Hypothalamus (tissue), 51 donors: ENCODE measurements at places on chromosomes 7 and 10.

DNA sequence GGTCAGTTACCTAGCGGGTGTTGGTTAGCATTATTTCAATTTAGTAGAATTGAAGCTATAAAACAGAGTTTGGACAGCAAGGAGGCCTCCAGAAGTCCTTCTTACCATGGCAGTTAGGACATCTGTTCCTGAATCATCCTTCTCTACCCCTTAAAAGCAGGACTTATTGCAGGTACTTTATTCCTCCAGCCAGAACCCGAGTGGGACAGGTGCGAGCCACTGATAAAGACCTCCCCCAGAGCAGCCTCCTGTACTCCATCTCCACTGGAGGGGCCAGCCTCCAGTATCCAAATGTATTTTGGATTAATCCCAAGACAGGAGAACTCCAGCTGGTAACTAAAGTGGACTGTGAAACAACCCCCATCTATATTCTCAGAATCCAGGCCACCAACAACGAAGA, 54.6 kb downstream of the CDHR3 start:
- no peak for DNase-seq

GRCh38 chr7:130940907-130941306, 206.9 kb upstream of the KLF14 start:
- no peak for DNase-seq

- DNase-seq: no peak
Observed at GRCh38 chr7:148609045-148609725, 18.6 kb downstream of the C7orf33 start.

- no peak for DNase-seq
Observed at GRCh38 chr10:90964781-90965465, 44.0 kb upstream of the ANKRD1 start.

- DNase-seq: no peak
Observed at GRCh38 chr7:1939434-1940401, 269.6 kb downstream of the ELFN1 start.

- no peak for DNase-seq
Observed at GRCh38 chr7:159096736-159097581, 47.7 kb downstream of the VIPR2 start.

DNA sequence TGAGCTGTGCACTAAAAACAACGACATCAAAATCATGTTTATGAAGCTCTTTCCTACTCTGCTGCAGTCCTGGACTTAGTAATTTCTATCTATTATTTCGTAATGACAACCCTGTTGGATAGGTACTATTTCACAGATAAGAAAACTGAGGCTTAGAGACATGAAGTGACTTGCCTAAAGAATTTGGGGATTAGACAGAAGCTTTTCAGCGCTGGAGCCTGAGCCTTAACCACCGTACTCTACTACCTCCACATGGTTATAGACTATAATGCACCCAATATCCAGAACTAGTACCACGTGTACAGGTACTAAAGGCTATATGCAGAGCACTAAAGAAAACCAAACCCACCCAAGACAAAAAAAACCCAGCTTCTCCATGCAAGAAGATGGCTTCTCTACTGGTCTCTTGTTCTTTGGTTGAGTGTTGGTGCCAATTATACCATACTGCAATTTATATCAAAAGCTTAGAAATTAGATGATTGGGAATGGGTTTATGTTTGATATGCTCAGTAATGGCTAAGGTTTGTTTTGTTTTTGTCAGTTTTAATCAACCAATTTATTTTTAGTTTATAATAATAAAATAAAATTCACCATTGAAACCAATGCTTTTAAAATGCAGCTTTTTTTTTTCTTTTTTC, 6.5 kb upstream of the SNX10 start:
- no peak for DNase-seq

GRCh38 chr7:37208528-37208927, 240.1 kb downstream of the ELMO1 start:
- peak; percentile 70 for DNase-seq

DNA sequence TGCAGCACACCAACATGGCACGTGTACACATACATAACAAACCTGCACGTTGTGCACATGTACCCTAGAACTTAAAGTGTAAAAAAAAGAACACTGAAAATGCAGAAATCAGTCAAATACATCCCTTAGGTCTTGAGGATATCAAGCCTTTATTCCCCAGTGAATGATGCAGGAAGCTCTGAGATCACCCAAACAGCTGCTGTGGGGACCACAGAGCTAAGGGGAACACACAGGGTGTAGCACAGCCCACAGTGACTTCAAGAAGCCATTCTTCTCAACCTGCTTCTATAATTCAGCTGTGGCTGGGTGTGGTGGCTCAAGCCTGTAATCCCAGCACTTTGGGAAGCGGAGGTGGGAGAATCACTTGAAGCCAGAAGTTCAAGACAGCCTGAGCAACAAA, 314.9 kb downstream of the CALN1 start:
- DNase-seq: no peak

DNA sequence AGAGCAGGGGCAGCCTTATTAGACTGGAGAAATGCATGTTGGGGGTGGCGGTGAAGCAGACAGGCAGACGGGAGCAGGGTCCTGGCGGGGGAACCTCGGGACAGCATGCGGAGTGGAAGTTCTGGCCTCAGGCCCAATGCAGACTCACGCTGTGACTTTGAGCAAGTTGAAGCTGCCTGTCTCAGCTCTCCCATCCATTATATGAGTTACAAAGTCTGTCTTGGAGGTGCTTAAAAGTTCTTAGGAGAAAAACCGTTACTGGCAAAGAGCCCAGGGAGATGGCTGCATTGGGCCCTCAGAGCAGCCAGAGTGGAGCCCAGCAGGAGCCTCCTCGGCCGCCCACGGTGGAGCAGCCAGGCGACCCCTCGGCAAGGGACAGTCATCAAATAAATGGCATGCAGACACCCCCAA, 509.5 kb downstream of the PLXNA4 start:
- DNase-seq: no peak

GRCh38 chr10:73800560-73801252, 10.7 kb downstream of the NDST2 start:
- DNase-seq: no peak

GRCh38 chr10:17344206-17344605, 110.2 kb downstream of the ST8SIA6 start:
- DNase-seq: no peak
